ENCODE measurements at places on chromosomes 3 and 15. TPM values are rescaled to one million over a fixed set of nuclear protein-coding genes. Genes with fewer than 3 reads are reported as not detected.

Gene P2RY1
- 14.3 TPM for total RNA-seq

Gene RIOX2
- 18.1 TPM for total RNA-seq

Gene SLC9A9
- 23.6 TPM for total RNA-seq

Gene P2RY14
- total RNA-seq, result 0.28 TPM

Gene CLEC3B
- total RNA-seq, result 61.1 TPM

Gene HRH1
- total RNA-seq, result 0.50 TPM

Gene POPDC2
- total RNA-seq, result 8.7 TPM

Gene EIF4E3
- 19.2 TPM for total RNA-seq

Gene TRPM1
- total RNA-seq, result not detected

Gene MAP1A
- total RNA-seq, result 21.9 TPM

Gene STAC
- 18.4 TPM for total RNA-seq

Gene RASGRF1
- total RNA-seq, result 0.09 TPM

Gene OSBPL10
- 127 TPM for total RNA-seq

Gene SPSB4
- total RNA-seq, result not detected

Gene OR5K2
- not detected for total RNA-seq

Gene GADL1
- total RNA-seq, result not detected

Gene USP50
- total RNA-seq, result not detected

Gene TEX264
- total RNA-seq, result 214 TPM

- H3K27ac ChIP-seq, result no peak overlapping the region
- no peak overlapping the region for H3K4me3 ChIP-seq
- no peaks in the 10 kb centered on the region for H3K27me3 ChIP-seq
- DNase-seq, result no peak
- no peaks in the 10 kb centered on the region for H3K4me1 ChIP-seq
- no peaks in the 10 kb centered on the region for H3K36me3 ChIP-seq
These were observed 6.6 kb downstream of the GRIP2 start for GRCh38 chr3:14533457-14533958.

DNA sequence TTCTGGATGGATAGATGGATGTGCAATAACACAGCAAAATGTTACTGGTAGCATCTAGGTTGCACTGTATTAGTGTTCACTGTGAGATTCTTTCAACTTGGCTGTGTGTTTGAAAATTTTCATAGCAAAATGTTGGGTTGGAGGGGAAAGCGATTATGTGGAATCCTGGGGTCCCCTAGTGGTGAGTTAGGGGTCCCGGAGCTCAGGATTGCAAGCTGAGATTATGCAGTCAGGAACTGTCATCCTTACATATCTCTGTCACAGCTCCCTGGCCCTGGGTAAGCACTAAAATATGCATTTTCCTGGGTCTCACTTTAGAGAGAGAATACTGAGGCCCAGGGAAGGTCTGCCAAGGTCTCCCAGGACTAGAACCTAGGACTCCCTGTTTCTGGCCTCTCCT, 77.2 kb downstream of the CEMIP start:
- H3K36me3 ChIP-seq, result no peaks in the 10 kb centered on the region
- peak overlapping the region; percentile 38 for H3K27ac ChIP-seq
- H3K4me1 ChIP-seq, result peaks cover 6% of the 10 kb centered on the region
- no peak for DNase-seq
- no peak overlapping the region for H3K4me3 ChIP-seq

GRCh38 chr3:129235344-129235917, 14.0 kb upstream of the COPG1 start:
- H3K27ac ChIP-seq, result no peak overlapping the region
- H3K27me3 ChIP-seq, result no peaks in the 10 kb centered on the region
- H3K4me3 ChIP-seq, result no peak overlapping the region
- no peaks in the 10 kb centered on the region for H3K36me3 ChIP-seq
- no peaks in the 10 kb centered on the region for H3K4me1 ChIP-seq
- no peak for DNase-seq

DNA sequence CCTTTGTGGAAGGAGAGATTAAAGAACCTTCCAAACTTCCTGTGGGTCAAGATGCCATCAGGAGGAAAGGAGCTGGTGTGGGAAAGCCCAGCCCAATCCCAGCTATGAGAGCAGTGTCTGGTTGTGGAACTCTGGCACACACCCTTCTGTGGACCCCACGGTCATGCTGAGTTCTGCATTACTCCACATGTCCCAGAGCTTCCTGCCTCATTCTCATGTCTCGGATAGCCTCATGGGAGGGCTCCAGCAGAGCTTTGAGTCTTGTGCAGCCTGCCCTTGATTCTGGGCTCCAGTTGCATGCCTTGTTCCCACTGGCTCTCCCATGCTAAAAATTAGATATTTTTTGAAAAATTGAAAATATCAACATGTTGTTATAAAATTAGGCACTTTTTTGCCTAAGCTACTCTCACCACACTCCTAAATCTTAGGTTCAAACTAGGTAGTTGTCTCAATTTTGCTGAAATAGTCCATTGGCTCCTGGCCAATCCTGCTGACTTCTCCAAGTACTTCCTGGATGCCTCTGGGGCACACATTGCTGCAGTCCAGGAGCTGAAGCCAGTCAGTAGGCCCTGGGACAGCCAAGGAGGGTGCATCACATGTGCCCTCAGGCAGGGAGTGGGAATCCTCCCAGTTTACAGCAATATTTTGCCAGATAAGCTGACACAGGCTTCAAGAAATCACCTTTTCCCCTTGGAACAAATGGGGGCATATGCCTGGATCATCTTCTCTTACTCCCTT, 144.3 kb downstream of the EEFSEC start:
- no peak overlapping the region for H3K4me3 ChIP-seq
- H3K27ac ChIP-seq, result no peak overlapping the region
- H3K4me1 ChIP-seq, result no peaks in the 10 kb centered on the region
- no peaks in the 10 kb centered on the region for H3K36me3 ChIP-seq
- no peaks in the 10 kb centered on the region for H3K27me3 ChIP-seq
- no peak for DNase-seq

- no peak for DNase-seq
- no peak overlapping the region for H3K27ac ChIP-seq
- H3K36me3 ChIP-seq, result no peaks in the 10 kb centered on the region
These were observed 51.4 kb upstream of the SOX2 start for GRCh38 chr3:181660337-181660736.

GRCh38 chr3:194220901-194221326, 85.0 kb downstream of the HES1 start:
- H3K27ac ChIP-seq, result no peak overlapping the region
- H3K4me3 ChIP-seq, result no peak overlapping the region
- no peaks in the 10 kb centered on the region for H3K36me3 ChIP-seq
- H3K4me1 ChIP-seq, result no peaks in the 10 kb centered on the region
- DNase-seq, result no peak

GRCh38 chr3:61194892-61195538, 56.2 kb downstream of the FHIT start:
- no peak for DNase-seq
- H3K36me3 ChIP-seq, result no peaks in the 10 kb centered on the region
- H3K27me3 ChIP-seq, result no peaks in the 10 kb centered on the region
- H3K4me1 ChIP-seq, result no peaks in the 10 kb centered on the region
- no peak overlapping the region for H3K27ac ChIP-seq

GRCh38 chr3:100496711-100497261, 4.4 kb downstream of the TMEM45A start:
- no peaks in the 10 kb centered on the region for H3K4me1 ChIP-seq
- DNase-seq, result no peak
- no peak overlapping the region for H3K4me3 ChIP-seq
- no peak overlapping the region for H3K27ac ChIP-seq
- no peaks in the 10 kb centered on the region for H3K36me3 ChIP-seq
- H3K27me3 ChIP-seq, result no peaks in the 10 kb centered on the region

DNA sequence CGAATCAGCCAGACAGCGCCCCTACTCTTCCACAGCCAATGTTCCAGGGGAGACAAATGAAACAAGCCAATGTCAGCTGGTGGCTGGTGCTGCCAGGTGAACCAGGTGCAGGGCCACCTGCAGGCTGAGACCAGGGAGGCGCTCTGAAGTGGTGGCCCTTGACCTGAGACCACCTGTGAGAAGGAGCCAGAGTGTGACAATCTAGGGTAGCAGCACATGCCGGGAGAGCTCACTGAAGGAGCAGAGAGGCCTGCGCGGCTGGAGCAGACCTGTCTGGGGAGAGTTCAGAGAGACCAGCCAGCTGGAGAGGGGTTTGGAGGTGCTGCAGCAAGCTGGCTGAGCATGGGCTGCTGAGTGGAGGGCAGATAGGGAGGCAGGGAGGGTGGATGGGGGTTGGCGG, 693 bp upstream of the STAB1 start:
- no peak overlapping the region for H3K4me3 ChIP-seq
- H3K36me3 ChIP-seq, result peaks cover 20% of the 10 kb centered on the region
- no peak overlapping the region for H3K27ac ChIP-seq
- no peak for DNase-seq
- no peaks in the 10 kb centered on the region for H3K4me1 ChIP-seq
- H3K27me3 ChIP-seq, result no peaks in the 10 kb centered on the region

DNA sequence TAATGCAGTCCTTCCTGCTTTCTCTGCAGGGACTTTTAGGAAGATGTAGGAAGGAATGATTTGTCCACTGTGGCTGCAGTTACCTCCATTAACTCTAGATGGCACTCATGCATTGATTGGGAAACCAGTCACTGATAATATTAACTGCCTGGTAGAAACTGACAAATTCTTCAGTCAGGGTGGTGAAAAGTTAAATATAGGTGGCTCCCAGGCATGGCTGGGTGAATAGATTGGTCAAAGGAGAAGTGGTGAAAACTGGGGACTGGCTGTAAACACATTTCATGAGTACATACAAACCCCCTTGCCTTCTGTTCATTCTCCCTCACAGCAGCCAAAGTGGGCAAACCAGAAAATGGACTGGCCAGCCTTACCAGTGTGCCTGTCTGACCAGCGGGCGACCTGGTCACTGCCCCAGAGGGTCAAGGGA, 333.4 kb downstream of the THSD4 start:
- H3K36me3 ChIP-seq, result no peaks in the 10 kb centered on the region
- H3K4me3 ChIP-seq, result no peak overlapping the region
- H3K27me3 ChIP-seq, result no peaks in the 10 kb centered on the region
- peak; percentile 79 for DNase-seq
- peak overlapping the region; percentile 70 for H3K27ac ChIP-seq

- no peak overlapping the region for H3K4me3 ChIP-seq
- no peak for DNase-seq
- H3K4me1 ChIP-seq, result no peaks in the 10 kb centered on the region
- no peak overlapping the region for H3K27ac ChIP-seq
- no peaks in the 10 kb centered on the region for H3K27me3 ChIP-seq
These were observed 360.4 kb upstream of the ADAMTS9 start for GRCh38 chr3:65048151-65048550.

- H3K4me3 ChIP-seq, result no peak overlapping the region
- no peak overlapping the region for H3K27ac ChIP-seq
- H3K36me3 ChIP-seq, result no peaks in the 10 kb centered on the region
- H3K27me3 ChIP-seq, result no peaks in the 10 kb centered on the region
These were observed 93.9 kb upstream of the CCDC80 start for GRCh38 chr3:112734736-112735350.

- no peaks in the 10 kb centered on the region for H3K27me3 ChIP-seq
- no peak overlapping the region for H3K27ac ChIP-seq
These were observed 70.3 kb upstream of the SMAD3 start for GRCh38 chr15:66994927-66995656.

- H3K27ac ChIP-seq, result no peak overlapping the region
- peaks cover 4% of the 10 kb centered on the region for H3K4me1 ChIP-seq
- no peaks in the 10 kb centered on the region for H3K27me3 ChIP-seq
- DNase-seq, result no peak
- no peaks in the 10 kb centered on the region for H3K36me3 ChIP-seq
These were observed 127.6 kb downstream of the TBL1XR1 start for GRCh38 chr3:177069514-177070329.

GRCh38 chr15:69319384-69320375, 21.0 kb downstream of the PAQR5 start:
- H3K36me3 ChIP-seq, result no peaks in the 10 kb centered on the region
- H3K27me3 ChIP-seq, result no peaks in the 10 kb centered on the region
- H3K4me1 ChIP-seq, result no peaks in the 10 kb centered on the region
- no peak for DNase-seq
- no peak overlapping the region for H3K4me3 ChIP-seq

DNA sequence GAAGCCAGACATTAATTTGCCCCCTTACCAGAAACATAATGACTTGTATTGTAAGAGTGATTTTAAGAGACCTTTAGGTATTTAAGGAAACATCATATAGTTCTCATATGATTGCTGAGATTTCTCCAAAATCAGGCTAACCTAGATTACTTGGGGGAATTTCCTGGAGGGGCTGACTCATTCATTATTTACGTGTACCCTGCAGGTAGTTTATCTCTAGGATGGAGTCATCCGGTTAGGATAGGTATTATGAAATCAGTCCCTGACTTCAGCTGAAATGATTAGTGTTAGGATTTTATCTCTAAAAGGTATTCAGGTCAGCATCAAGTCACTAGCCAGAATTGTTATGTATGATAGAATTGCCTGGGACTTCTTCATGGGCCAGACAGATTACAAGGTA, 97.5 kb downstream of the TCF12 start:
- H3K27ac ChIP-seq, result no peak overlapping the region
- no peaks in the 10 kb centered on the region for H3K36me3 ChIP-seq
- H3K27me3 ChIP-seq, result no peaks in the 10 kb centered on the region
- H3K4me3 ChIP-seq, result no peak overlapping the region

GRCh38 chr3:50242851-50243542, 7.0 kb downstream of the GNAI2 start:
- H3K4me1 ChIP-seq, result peaks cover 24% of the 10 kb centered on the region
- H3K27ac ChIP-seq, result peak overlapping the region; percentile 40
- H3K36me3 ChIP-seq, result no peaks in the 10 kb centered on the region

GRCh38 chr3:148513096-148513543, 184.6 kb upstream of the AGTR1 start:
- H3K27ac ChIP-seq, result no peak overlapping the region
- no peak overlapping the region for H3K4me3 ChIP-seq
- H3K4me1 ChIP-seq, result no peaks in the 10 kb centered on the region
- H3K36me3 ChIP-seq, result no peaks in the 10 kb centered on the region
- no peaks in the 10 kb centered on the region for H3K27me3 ChIP-seq

DNA sequence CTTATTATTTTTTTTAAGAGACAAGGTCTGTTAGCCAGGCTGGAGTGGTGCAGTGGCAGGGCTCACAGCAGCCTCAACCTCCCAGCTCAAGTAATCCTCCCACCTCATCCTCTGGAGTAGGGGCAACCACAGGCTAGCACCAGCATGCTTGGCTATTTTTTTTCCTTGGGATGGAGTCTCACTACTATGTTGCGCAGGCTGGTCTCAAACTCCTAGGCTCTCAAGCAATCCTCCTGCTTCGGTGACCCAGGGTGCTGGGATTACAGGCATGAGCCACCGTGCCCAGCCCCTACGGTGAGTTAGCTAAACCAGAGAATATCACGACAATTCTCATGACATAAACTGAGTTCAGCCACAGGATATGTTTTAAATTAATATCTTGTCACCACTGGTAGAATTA, 2.0 kb downstream of the DCUN1D1 start:
- no peaks in the 10 kb centered on the region for H3K36me3 ChIP-seq
- H3K27me3 ChIP-seq, result no peaks in the 10 kb centered on the region
- H3K4me3 ChIP-seq, result no peak overlapping the region

- no peak overlapping the region for H3K27ac ChIP-seq
- no peaks in the 10 kb centered on the region for H3K4me1 ChIP-seq
- no peak for DNase-seq
- no peaks in the 10 kb centered on the region for H3K36me3 ChIP-seq
- H3K4me3 ChIP-seq, result no peak overlapping the region
These were observed 128.4 kb upstream of the TMC3 start for GRCh38 chr15:81502439-81502838.

- H3K4me3 ChIP-seq, result no peak overlapping the region
- H3K27ac ChIP-seq, result no peak overlapping the region
- no peak for DNase-seq
- no peaks in the 10 kb centered on the region for H3K36me3 ChIP-seq
- no peaks in the 10 kb centered on the region for H3K27me3 ChIP-seq
These were observed 559.9 kb upstream of the MCTP2 start for GRCh38 chr15:93671387-93671943.
